ENCODE measurements at places on chromosomes 3 and 15. TPM values are rescaled to one million over a fixed set of nuclear protein-coding genes. Genes with fewer than 3 reads are reported as not detected.
A peak's percentile ranks its signal among the peaks of the same experiment; 100 is the strongest.

DNA sequence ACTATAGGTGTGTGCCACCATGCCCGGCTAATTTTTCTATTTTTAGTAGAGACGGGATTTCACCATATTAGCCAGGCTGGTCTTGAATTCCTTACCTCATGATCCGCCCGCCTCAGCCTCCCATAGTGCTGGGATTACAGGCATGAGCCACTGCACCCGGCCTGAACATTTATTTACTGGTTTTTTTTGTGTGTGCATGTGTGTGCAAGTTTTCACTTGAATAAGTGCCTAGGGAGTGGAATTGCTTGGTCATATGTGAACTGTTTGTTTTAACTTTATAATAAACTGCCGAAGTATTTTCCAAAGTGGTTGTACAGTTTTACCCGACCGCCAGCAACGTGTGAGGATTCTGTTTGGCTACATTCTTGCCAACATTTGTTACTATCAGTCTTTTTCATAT, 14.1 kb downstream of the BBS4 start:
- DNase-seq = no peak

Gene TOP2B
- total RNA-seq = 77.0 TPM

- DNase-seq = no peak
Measured at GRCh38 chr15:62413786-62414185, 248.7 kb upstream of the C2CD4B start.

DNA sequence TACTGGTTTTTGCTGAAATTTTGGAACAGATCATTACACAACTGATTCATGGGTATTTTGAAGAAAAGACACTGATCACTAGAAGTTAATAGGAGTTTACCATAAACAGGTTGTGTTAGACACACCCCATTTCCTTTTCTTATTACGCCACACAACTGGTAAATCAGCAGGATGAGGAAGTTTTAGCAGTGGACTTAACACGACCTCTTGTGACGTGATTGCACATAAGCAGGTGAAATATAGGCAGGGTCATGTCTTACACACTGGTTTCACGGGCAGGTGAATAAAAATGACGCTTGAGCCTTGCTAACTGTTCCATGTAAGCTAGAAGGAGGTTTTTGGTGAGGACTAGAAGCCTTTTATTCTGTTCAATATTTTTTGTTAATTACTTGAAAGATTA, 27.1 kb upstream of the TPRG1 start:
- no peak for DNase-seq

DNA sequence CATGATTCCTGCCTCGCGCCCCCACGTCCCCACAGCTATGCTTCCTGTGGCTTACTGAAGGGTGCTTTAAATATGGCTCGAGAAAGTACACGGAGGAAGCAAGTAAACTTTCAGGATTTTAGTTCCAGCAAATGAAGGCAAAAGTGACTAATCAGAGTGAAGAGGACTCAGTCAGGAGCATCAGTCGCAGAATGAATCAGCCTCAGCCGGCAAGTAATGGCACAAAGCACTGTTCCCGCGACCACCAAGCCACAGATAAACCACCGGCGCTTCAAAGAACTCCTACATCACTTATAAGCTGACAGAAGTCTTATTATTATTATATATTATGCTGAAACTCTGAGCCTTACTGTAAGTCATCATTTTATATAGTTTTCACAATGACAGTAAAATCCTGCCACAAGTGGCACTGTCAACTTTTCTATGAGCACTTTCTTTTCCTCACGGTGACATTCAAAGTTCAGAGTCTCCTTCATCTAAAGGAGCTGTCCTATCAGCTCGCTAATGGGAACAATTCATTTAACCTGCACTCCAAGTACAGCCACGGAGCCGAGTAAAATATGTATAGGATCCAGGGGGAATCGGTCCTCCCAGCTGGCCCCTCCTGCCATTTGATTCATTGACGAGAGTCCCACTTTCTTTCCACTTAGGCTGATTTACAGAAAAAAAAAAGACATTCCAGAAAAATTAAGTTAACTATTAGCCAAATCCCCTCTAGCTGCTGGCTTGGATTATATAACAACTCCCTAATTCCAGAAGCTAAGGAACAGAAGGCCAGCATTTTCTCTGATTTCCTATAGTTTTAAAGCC, 217.0 kb upstream of the ICE2 start:
- DNase-seq = no peak

- no peak for DNase-seq
Measured at GRCh38 chr15:71005895-71006294, 109.4 kb upstream of the THSD4 start.

GRCh38 chr15:57059026-57059660, 140.7 kb downstream of the TCF12 start:
- DNase-seq = no peak

DNA sequence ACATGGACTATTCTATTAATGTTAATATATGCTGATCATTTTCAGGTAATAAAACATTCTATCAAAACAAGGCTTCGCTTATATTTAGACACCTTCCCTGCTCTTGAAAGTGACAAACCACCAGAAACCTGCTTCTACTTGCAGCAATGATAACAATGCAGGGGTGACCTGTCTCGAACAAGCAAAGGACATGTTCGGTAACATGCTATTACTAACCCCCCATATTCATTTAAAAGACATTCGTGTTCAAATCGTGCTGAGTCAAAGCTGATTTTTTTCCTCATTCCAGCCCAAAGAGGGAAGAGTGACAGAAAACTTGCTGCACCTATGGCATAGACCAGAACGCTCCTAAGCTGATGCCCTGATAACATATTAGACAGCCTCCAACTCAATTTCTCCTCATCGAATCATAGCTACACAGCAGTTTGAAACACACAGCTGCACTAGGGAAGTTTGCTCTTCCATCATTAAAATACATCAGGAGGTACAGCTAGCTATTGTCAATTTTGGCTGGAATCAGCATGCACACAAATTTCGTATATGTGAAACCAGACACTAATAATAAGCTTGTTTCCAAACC, 341.5 kb downstream of the FOXP1 start:
- no peak for DNase-seq

DNA sequence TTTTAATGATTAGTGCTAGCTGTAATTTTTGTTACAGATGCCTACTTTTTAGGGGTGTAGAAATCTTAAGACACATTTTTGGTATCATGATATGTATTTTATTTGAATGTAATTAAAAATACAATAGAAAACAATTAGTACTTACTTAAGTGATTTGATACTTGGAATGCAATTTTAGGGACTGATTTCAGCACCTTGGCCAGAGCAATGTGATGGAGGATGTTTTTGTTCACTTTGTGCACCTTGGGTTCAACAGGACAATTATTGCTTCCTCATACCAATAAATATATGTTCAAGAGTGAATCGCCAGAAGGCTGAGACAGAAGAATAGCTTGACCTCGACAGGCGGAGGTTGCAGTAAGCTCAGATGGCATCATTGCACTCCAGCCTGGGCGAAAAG, 22.3 kb downstream of the GMNC start:
- DNase-seq = no peak

- DNase-seq = no peak
Measured at GRCh38 chr15:69813881-69814280, 283.8 kb downstream of the TLE3 start.

- DNase-seq = no peak
Measured at GRCh38 chr3:155334914-155335723, 41.6 kb upstream of the STRIT1 start.

- DNase-seq = no peak
Measured at GRCh38 chr15:29480949-29481348, 211.3 kb upstream of the NSMCE3 start.

- no peak for DNase-seq
Measured at GRCh38 chr3:108420926-108421325, 89.5 kb downstream of the MYH15 start.

- DNase-seq = no peak
Measured at GRCh38 chr3:11091088-11091590, 63.2 kb upstream of the HRH1 start.

DNA sequence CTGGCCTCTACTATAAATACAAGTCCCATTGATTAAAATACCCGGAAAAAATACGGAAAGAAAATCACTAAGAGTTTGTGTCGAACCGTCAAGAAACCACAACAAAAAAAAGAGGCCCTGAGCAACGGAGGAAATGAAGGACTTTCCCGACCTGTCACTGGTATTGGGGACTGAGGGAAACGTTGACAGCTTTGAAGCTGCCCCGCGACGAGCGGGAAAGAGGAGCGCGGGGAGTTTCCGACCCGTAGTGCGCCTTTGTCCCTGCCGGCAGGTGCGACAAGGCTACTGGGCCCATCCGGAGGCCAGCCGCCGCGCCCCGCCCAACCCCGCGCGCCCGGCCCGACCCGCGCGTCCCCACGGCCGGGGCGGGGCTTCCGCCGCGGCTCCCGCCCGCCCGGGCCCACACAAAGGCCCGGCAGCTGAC, 416 bp downstream of the PBRM1 start:
- peak; percentile 38 for DNase-seq

Gene ZXDC
- 14.0 TPM for total RNA-seq

DNA sequence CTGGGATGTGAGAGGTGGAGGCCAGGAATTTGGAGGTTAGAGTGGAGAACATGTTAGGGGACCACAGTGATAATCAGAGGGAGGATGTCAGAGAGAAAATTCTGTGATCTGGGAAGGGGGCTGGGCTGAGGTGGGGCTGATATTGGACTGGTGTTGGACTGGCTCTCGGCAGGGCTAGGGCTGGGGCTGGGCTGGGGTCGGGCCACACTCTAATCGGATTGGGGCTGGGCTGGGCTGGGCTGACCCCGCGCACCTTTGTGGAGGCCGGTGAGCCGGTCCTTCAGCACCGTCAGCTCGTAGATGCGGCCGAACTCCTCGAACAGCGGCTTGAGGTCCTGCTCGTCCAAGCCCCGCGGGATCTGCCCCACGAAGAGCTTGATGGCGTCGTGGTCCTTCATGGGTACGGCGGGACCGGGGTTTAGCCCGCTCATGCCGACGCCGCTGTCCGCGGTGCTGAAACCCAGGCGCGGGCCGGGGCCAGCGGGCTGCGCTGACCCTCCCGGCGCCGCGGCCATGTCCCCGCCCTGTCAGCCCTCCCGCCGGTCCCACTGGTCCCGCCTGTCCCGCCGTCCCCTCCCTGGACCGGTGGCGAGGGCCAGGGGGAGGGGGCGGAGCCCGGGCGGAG, 485 bp downstream of the CELF6 start:
- DNase-seq = peak; percentile 18

DNA sequence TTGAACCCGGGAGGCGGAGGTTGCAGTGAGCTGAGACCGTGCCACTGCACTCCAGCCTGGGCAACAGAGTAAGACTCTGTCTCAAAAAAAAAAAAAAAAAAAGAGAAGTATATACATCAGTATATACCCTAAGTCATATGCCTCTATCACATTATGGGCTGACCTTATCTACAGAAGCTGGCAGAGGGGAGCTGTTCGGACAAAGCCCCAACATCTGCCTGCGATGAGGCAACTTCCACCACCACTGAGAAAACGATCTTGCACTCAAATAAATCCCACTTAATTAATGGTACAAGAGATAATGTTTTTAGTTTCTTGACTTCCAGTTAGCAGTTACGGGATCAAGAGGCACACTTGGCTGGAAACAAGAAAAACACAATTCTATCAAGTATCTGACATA, 2.2 kb downstream of the GLT8D1 start:
- DNase-seq = no peak

Gene TMEM108
- not detected for total RNA-seq

GRCh38 chr3:41050144-41050543, 149.2 kb upstream of the CTNNB1 start:
- DNase-seq = no peak

GRCh38 chr3:194346621-194347020, 4.5 kb downstream of the CPN2 start:
- DNase-seq = no peak

DNA sequence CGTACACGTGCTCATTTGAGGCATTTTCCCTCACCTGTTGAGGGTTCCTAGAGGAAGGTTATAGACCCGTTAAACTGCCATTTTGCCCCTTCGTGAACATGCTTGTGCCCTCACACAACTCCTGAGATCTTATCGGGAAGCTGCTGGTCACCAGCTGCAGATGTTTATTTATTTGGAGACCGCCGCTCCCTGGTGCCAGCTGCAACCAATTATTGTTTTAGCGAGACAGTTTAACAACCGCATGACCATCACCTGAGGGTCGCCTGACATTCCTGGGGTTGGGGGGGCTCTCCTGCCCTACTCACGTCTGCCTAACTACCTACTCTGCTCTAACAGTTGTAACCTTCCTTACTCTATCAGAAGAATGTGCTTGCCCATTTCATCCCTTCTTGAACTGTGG, 292.5 kb downstream of the MCTP2 start:
- DNase-seq = no peak

Gene CCR3
- 0.66 TPM for total RNA-seq

GRCh38 chr15:73959801-73960200, 32.3 kb downstream of the STOML1 start:
- DNase-seq = no peak

DNA sequence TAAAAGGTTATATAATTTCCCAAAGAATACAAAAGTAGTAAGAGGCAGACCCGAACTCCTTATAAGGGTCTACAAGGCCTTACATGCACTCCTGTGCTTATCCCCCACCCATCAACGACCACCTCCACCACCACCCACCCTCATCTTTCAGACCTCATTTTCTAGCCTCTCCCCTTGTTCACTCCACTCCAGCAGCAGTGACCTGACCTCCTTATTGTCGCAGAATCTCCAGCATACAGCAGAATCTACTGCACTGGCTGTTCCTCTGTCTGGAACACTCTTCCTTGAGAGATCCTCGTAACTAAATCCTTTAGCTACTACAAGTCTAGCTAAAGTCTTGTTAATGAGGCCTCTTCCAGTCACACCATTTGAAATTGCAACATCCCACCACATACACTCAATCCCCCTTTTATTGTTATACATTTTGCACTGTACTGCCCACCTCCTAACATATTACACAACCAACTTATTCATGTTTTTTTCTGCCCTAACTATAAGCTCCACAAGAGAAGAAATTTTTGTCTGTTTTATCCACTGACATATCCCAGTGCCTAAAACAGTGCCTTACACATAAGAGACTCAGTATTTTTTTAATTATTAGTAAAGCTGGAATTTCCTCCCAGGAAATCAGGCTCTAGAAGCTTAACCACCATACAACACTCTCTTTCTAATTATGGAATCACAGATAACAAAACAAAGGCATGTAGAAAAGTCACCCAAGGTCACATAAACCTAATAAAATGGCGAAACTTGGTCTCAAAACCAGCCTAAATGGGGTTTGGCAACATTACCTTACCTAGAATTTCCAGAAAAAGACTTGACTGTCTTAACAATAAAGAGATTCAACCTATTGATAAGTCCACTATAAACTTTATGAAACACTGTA, 40.2 kb downstream of the ZNF148 start:
- no peak for DNase-seq

Gene PROK2
- not detected for total RNA-seq

DNA sequence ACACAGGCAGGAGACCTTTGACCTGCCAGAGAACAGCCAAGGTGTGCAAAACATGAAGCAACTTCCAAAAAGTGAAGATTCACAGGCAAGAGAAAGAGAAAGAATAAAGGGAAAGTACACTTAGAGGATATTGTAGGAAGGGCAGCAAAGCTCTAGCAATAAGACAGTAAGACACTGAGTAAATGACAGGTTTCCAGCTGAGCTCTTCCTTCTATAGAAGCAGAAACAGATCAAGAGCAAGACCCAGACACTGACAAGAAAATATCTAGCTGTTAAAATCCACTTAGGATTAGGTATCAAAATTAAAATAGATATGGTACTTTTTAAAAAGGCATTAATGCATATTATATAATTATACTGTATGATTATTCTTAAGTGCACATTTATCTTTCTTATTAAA, 333.4 kb downstream of the RAP2B start:
- DNase-seq = no peak

Gene ARPIN
- total RNA-seq = 8.2 TPM

Measured in SJSA1 (cell line).